Activated CD4-positive, alpha-beta T cell treated with anti-CD3 and anti-CD28 coated beads for 36 hours (primary cell): ENCODE measurements at places on chromosomes 16 and 17. TPM values are rescaled to one million over a fixed set of nuclear protein-coding genes. Genes with fewer than 3 reads are reported as not detected.

Gene OSGIN1
- total RNA-seq = 0.75 TPM

Gene HS3ST4
- not detected for total RNA-seq

Gene HS3ST3A1
- 0.27 TPM for total RNA-seq

DNA sequence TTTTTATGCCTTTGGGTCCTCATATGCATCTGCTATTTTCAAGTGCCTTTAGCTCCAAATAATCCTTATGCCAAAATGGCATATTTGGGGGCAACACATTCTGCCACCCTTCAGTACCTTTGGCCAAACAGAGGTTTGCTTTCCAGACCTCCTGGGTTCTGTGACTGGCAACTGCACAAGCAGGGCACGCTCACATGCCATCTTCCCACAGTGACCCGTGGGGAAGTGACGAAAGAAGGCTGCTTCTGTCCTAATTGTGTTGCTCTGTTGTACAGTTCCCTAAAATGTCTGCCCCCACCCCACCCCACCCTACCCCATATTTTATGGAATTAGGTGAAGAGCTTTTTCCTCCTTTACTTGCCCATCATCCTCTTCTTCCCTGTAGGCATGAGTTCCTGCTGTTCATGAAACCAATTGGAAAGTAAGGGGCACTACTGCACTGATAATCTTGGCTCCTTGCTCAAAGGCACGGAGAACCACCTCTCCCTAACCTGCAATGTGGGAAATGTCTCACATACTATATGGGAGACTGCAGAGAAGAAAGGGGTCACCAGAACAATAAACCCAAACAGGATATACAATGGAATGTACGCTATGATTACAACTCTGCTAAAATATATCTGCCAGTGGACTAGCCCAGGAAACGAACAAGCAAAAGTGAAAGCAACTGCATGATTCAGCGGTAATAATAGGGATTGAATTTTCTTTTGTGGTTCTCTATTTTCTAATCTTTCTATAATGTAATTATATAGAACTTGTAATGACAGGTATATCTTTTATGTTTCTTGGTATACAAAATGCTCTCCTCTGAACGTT, 3.3 kb upstream of the SLFN12L start:
- DNase-seq = peak; percentile 62

DNA sequence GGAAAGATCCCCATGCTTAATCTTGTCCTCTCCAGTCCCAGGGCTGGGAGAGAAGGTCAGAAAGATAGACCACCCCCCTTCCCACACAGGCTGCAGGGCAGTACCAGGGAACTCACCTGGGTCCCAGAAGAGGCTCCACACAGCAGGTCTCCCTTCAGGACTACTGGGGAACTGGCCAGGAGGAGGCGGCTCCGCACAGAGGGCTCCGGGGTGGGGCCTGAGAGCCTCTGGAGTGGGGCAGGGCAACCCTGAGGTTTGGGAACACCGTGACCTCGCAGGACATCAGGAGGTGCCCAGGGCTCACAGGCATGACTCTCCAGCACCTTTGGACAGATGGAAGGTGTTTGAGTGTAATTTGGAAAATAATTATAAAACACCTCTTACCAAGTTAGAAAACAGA, 11.0 kb downstream of the ABCA3 start:
- DNase-seq = no peak

- no peak for DNase-seq
Measured at GRCh38 chr16:31094088-31094423, 541 bp downstream of the VKORC1 start.

GRCh38 chr16:89364606-89365005, 125.8 kb downstream of the ANKRD11 start:
- no peak for DNase-seq

DNA sequence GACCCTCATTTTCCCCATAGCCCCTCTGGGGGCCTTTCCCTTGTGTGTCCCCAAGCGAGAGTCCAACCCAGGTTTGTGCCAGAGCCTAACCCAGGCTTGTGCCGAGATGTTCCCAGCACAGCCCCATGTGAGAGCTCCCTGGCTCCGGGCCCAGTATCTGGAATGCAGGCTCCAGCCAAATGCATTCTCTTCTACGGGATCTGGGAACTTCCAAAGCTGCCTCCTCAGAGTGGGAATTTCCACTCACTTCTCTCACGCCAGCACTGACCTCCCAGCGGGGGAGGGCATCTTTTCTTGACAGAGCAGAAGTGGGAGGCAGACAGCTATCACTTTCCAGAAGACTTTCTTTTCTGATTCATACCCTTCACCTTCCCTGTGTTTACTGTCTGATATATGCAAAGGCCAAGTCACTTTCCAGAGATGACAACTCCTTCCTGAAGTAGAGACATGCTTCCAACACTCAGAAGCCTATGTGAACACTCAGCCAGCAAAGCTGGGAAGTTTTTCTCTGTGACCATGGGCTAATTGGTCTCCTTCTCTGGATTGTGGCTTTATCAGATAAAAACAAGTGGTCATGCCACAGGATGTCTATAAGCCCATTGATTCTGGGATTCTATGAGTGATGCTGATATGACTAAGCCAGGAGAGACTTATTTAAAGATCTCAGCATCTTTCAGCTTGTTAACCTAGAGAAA, 2.5 kb upstream of the CCL2 start:
- no peak for DNase-seq
